ENCODE measurements at places on chromosomes 5 and 9.

DNA sequence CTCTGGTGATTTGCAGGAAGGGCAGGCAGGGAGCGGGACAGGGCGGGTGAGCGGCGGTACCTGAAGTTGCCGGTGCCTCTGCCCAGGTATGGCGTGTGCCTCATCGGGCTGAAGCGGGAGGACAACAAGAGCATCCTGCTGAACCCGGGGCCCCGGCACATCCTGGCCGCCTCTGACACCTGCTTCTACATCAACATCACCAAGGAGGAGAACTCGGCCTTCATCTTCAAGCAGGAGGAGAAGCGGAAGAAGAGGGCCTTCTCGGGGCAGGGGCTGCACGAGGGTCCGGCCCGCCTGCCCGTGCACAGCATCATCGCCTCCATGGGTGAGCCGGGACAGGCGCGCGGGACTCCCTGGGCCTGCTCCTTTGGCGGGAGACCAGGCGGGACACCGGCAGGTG is 68.8 kb downstream of the KCNT1 start:
- no peak for DNase-seq

- no peak for DNase-seq
These were observed 566.4 kb downstream of the EFNA5 start for GRCh38 chr5:107104040-107104995.

GRCh38 chr5:146409054-146409671 is 38.0 kb upstream of the TCERG1 start:
- DNase-seq, result no peak

DNA sequence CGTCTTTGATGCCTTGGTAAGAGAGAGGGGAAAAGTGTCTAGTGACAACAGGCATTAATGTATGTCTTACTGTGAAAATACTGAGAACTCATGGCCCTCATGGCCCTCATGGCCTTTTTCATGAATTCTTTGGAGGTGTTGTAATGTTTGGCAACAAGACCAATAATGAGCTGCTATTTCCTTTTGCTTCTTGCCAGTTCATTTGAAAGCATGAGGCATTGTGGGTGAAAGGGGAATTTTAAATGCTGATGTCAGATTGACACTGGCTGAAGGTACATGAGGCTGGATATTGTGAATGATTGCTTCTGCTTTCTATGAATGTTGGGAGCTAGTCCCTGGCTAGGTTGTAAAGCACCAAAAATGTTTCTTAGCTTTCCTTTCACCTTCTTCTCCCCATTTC is 79.2 kb downstream of the DOCK2 start:
- DNase-seq, result no peak

- DNase-seq, result no peak
These were observed 39.2 kb downstream of the CFAP90 start for GRCh38 chr5:7811715-7812114.

DNA sequence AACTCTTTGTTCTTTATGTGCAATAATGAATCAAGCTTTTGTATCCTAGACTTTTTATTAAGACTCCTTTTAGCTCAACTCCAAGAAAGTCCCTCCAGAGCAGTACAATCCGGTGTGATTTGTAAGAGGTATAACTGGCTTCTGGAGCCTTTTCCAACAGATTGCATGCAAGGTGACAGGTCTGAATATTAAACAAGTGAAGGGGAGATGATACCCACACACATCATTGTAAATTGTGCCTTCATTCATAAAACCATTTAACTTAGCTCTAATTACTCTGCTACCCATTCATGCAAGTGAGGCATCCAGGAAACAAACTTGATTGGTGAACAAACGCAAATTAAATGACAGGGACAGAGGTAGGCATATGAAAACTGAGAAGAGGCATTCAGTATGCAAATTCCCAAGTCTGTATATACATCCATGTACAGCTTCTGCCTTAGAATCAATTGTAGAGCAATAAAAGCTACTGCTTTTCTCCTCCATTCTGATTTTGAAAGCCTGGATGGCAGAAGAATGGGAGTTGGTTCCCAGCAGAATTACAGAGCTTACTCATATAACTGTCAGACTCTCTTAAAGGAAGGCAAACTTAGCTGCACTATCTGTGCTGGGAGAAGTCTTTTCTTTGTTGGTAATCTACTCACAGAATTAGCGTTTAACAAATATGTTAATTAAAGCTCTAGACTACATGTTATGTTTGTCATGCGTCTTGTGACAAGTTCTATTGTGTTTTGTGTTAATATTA is 261.0 kb upstream of the CDH6 start:
- no peak for DNase-seq

DNA sequence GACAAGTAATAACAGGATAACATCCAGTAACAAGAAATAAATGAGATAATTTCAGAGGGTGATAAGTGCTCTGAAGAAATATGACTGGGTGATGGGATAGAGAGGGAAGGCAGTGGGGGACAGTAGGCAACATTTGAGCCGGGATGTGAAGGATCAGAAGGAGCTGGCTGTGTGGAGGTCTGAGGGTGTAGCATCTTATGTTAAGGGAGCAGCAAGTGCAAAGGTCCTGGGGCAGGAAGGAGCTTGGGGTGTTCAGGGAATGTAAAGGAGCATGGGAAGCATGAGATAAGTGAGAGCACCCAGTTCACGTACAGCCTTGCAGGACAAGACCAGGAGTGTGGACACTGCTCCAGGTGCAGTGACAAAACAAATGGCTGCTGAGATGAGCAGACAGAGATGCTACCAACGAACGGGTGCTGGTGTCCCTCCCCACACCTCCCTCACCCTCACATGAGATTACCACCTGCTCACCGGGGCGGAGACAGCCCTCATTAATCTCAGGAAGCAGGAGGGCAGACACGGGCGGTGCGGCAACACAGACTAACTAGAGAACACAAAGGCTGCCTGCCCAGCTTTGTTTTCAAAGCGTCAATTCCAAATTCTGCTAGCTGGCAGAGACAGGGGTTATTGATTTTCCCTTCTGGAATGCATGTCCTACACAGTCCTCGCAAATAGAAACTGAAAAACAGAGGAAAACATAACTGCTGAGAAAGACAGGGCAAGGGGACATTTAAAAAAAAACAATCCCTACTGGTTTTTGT is 298.1 kb upstream of the PANK3 start:
- DNase-seq, result no peak

- no peak for DNase-seq
These were observed 34.9 kb upstream of the ACOT12 start for GRCh38 chr5:81428861-81429260.

DNA sequence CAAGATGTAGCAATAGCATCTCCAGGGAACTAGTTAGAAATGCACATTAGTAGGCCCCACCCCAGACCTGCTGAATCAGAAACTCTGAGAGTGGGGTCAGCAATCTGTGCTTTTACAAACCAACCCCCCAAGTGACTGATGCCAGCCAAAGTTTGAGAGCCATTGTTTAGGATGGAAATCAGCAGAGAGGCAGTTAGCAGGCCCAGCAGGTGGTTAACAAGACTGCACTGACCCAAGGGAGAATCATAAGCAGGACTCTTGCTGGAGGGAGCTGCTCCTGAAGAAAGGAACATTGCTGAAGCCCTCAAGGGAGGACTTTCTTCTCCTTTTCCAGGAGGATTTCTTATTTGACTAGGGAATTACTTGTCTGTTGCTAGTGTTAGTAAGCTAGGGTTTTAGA is 74.2 kb upstream of the SLC12A2 start:
- no peak for DNase-seq

GRCh38 chr9:16611001-16611400 is 259.5 kb downstream of the BNC2 start:
- DNase-seq, result no peak

GRCh38 chr5:177410575-177410974 is 1.2 kb upstream of the F12 start:
- DNase-seq, result no peak

GRCh38 chr5:37272511-37272910 is 23.3 kb upstream of the CPLANE1 start:
- DNase-seq, result no peak

DNA sequence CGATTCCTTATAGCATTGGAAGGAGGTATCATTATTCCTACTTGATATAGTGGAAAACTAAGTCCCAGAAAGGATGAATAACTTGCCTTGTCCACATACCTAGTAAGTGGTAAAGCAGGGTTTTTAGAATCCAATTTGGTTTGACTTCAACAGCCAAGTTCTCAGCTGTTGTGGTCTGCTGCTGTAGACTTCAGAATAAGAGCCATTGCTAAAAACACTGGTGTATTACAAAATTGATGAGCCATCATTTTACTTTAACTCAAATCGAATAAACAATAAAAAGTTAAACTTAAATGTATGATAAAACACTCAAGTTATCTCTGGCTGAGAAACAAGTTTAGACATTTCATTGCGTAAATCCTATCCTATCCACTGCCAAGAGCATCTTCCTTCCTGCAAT is 610.8 kb downstream of the TLE1 start:
- DNase-seq, result no peak

DNA sequence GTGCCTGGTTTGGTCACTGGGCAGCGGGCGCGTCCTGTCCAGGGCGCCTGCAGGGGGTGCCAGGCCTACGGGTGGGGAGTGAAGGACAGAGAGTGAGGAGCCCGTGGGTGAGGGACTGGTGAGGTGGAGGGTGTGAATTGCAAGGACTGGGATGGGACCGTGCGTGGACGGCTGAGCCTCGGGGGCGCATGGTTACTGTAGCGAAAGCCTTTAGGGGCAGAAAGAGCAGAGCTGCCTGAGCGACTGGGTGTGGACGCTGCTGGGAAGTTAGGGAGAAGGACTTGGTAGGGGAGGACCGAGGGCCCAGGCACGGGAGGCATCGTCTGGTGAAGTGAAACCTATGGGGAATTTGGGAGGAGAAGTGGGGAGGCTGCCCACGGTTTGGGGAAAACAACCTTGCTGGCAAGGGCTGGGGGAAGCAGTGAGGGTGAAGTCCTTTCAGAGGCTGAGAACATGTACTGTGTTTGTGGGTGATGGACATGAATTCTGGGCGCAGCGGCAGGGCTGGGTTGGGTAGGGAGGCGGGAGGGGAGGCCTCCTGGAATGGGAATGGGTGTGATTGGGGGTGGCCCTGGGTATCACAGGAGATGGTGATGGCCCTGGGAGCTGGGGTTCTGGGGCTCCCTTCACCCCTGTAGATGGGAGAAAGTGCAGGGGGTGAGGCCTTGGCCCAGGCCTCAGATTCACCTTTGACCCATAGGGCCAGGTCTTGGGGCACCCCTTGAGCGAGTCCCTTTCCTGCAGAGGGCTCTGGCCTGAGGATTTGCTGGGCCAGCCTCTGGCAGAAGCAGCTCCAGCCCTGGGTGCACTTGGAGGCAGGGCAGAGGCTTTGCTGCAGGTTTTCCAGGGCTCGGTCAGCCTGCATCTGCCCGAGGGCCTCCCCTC is 1.7 kb upstream of the TOR4A start:
- no peak for DNase-seq

GRCh38 chr5:74919487-74919886 is 53.3 kb upstream of the FAM169A start:
- DNase-seq, result peak; percentile 6

GRCh38 chr9:123787416-123787815 is 142.5 kb downstream of the DENND1A start:
- DNase-seq, result no peak

- DNase-seq, result no peak
These were observed 3.5 kb downstream of the CFAP157 start for GRCh38 chr9:127710204-127710783.

- DNase-seq, result no peak
These were observed 34.4 kb downstream of the RABGAP1 start for GRCh38 chr9:122975196-122975595.

DNA sequence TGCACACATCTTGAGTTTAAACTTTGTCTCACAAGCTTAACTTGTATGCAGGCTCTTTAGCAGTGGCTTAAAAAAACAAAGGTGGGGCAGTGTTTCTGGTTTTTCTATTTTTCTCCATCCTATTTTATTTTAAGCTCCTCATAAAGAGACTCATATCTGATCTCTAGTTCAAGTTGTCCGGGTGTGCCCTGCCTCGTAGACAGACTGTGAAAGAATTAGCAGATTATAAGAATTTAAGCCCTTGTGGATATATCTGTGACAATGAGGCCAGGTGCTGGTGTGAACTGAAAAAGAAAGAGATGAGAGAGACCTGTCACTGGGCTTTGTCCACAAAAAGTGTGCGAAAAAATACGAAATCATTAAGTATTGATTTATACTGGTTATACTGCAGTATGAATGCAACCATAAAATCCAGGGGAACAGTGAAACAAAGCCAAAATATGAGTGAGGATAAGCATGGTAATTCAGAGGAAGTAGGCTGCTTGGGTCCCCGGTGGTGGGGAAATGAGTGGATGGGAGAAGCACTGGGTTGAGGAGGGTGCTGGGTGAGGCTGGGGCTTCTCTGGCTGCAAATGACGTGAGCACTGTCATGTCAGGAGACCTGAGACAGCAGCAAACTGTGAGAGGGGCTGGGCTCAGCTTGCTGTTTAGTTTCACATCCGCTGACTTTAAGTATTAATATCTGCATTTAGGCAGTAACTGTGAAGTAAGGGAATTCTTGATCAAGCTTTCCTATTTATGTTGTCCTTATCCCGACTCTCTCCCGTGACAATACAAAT is 179.7 kb upstream of the ANKRD55 start:
- DNase-seq, result no peak

GRCh38 chr9:16367605-16368231 is 502.8 kb downstream of the BNC2 start:
- DNase-seq, result no peak

DNA sequence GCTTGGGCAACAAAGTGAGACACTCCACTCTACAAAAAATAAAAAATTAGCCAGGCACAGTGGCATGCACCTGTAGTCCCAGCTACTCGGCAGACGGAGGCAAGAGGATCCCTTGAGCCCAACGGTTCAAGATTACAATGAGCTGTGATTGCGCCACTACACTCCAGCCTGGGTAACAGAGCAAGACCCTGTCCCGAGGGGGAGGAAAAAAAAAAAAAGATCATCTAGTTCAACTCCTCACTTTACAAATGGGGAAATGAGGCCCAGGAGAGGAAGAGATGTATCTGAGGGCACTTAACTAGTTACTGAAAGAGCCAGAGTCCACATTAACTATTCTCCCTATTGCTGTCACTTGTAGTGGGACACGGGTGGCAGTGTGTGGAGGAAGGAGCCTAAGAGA is 13.8 kb downstream of the PDCL start:
- no peak for DNase-seq

GRCh38 chr5:148963664-148964063 is 99.2 kb downstream of the SH3TC2 start:
- no peak for DNase-seq

GRCh38 chr9:93052791-93053540 is 5.5 kb upstream of the SUSD3 start:
- no peak for DNase-seq

- no peak for DNase-seq
These were observed 53.6 kb downstream of the ERGIC1 start for GRCh38 chr5:172887692-172888091.

GRCh38 chr5:150302301-150303069 is at the start of gene ARSI:
Gene ARSI (minus strand): TSS chr5:150302905. CDS start chr5:150302373, 532 bp downstream.
- DNase-seq, result no peak

DNA sequence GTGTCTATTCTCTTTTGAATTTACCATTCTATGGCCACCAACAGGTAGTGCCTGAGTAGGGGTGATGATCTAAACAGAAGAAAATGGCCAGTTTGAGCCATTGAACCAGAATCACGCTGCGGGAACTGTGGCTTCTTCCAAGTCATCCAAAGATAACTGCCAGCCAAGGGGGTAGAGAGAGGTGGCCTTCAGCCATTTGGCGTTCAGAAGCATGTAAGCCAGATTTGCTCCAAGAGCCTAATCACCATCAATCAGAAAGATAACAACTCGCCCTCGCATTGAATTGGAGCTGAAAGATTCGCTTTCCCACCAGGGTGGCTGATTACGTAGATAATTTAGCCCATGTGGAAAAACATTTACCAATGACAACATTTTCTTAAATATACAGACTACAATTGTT is 1302.7 kb upstream of the DMAC1 start:
- no peak for DNase-seq
